ENCODE measurements at places on chromosomes 3 and 15.

GRCh38 chr15:69666921-69667811 is 214.5 kb downstream of the RPLP1 start:
- DNase-seq = peak; percentile 68

- no peak for DNase-seq
Measured at GRCh38 chr15:36953346-36953745, 147.0 kb downstream of the MEIS2 start.

DNA sequence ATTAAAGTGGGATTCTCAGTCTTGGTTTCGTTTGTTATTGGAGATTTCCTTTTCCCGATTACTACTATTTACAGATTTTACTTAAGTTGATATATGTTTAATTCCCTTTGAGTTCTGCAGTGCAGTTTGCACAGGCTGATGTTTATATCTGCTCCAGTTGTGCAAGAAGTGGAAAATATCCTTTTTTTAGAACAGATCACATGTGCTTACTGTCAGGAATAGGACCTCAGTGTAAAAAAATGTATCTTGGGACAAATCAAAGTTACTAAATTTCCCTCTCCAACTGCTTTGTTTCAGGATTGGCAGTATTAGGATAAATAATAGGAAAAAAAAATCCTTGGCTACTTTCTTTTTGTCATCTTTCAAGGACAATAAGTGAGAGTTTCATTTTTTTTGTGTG is 6.9 kb downstream of the MITF start:
- no peak for DNase-seq

- peak; percentile 68 for DNase-seq
Measured at GRCh38 chr3:176814285-176814684, 383.0 kb downstream of the TBL1XR1 start.

DNA sequence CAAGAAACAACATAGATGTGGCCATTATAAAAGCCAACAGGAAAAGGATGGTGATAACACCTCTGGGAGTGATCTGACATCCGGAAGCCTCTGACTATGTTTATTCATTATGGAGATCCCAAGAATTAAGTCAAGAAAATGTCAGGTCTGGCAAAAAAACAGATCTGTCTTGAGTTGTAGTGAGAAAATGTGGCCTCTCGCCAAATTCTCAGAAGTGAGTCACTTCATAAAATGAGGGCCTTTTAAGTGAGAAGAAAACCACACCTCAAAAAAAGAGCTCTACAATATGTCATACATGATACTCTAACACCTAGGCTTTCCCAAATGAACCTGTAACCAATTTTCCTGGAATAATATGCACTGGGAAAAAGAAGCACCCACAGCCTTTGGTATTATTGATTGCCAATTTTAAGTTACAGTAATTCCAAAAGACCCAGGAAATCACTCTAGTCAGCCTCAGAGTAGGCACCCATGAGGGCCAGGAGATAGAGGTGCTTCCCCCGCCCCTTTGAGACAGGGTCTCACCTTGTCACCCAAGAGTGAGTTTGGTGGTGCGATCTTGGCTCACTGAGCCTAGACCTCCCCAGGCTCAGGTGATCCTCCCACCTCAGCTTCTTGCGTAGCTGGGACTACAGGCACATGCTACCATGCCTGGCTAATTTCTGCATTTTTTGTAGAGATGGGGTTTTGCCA is 38.0 kb downstream of the CCR3 start:
- DNase-seq = no peak

GRCh38 chr3:117278424-117279190 is 569.0 kb downstream of the TUSC7 start:
- no peak for DNase-seq

DNA sequence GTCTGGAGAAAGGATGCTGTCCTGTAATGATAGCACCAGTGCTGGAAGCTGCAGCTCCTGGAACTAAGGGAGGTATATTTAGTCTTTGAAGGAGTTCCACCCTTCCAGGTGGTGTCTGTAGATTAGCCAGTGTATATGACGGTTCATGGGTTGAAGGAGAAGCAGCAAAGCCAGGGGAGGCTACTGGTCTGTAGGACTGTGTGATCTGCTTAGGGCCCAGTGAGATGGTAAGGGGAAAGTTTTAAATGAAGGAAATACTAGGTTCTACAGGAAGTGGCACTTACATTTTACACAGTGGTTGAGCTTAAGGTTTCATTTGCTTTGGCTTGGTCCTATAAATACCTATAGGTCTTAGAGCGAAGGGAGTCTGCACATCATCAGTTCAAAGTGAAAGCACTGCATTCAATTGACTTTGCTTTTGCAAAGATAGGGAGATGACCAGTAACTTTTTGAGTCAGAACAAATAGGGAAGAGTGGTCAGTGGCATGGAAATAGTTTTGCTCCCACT is 5.6 kb downstream of the SLC25A38 start:
- DNase-seq = no peak

GRCh38 chr3:166713787-166714186 is 666.3 kb downstream of the ZBBX start:
- DNase-seq = no peak

DNA sequence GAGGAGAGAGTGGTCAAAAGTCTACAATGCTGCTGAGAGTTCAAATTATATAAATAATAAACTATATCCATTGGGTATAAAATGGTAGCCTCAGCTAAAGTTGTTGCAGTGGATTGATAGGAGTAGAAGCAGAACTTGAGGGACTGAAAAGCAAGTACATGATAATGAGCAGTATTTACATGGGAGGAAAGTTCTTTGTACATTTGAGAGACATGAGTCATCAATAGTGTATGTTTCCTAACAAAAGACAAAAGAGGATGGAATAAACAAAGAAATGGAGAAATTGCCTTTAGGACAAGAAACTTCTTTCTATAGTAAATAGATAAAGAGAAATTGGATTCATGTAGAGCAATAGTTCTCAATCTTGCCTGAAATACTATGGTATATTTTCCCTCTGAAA is 110.0 kb upstream of the PLSCR5 start:
- no peak for DNase-seq

GRCh38 chr3:120642368-120642948 is 39.6 kb downstream of the HGD start:
- DNase-seq = no peak

DNA sequence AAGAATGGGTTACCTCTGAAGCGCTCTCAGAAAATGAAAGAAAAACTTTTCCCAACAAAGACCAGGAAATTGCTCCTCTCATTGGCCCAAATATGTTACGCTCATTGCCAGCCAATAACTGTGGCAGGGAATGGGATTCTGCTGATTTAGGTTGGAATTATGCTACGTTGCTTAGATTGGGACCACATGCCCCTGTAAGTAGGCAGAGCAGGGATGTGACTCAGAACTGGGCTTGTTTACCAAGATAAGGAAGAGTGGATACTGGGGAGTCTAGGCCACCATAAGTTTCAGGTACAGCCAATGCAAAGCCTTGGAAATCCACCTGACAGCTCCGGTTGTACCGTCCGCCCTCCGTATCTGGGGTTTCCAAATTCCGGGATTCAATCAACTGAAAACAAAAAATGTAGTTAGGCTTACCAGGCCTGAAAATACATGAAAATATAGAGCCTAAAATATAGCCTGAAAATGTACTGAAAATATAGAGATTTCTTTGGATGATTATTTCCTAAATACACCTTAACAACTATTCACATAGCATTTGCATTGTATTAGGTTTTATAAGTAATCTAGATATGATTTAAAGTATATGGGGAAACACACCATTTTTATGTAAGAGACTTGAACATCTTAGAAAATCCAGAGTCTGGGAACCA is 1.5 kb upstream of the TCF12 start:
- no peak for DNase-seq

DNA sequence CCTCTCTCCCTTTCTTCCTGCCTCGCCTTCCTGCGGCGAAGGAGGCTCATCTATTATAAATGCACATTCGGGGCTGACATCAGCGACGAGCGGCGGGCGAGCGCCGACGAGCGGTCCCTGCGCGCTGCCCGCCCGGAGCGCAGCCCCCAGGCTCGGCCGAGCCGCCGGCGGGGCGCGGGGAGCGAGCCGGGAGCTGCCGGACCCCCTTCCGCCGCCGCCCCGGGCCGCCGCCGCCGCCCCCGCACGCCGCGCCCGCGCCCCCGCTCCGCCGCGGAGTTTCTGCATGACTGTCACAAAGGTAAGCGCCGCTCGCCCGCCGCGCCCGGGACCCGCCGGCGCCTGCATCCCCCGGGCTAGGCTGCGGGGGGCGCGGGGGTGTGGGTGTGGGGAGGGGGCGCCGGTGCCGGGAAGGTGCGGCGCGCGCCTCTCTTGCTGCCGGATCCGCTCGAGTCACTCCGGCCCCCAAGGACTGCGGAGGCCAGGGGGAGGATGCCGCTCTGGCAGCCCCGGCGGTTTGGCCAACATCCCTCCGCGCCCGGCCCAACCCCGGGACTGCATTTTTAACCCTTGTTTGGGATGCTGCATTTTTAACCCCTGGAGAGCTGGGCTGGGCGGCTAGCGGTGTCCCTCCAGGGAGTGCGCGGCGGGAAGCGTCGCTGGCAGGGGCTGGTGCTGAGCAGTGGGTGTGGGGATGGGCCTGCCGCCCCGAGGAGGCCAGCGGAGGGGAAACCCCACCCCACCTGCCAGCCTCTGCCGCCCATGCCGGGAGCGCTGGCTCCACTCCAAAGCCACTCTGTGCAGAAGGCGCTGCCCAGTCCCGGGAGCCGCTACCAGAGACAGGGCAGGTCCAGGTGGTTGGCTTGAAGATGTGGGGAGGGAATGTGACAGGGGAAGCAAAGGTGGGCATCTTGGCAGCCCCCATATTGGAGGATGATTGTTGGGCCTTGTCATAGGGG is at the start of gene CORO2B:
CORO2B (plus strand) TSS at position 14 of the 956 bp plus-strand sequence; CDS start at position 284, 270 bp downstream.
- peak; percentile 77 for DNase-seq

DNA sequence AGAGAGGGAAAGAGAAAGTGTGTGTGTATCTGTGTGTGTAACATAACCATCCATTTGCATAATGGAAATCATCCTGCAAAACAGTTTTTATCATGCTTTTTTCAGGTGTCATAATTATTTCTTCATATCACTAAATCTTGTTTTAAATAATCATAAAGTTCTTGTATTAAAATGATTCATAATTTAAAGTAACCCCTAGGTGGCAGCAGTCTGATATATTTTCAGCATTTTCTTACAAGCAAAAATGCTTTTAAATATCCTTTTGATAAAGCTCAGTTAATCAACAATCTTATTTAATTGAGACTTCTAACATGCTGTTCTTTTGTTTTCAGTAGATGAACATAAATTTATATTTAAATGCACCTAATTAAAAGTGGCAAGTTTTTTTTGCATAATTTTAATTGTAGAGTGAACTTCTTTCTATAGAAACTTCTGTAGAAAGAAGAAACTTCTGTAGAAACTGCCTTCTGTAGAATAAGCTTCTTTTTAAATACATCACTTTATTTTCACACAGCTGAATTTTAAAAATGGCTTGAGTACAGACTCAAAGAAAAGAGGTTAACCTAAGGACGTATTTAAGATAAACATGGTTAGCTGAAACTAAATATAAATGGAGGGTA is 72.5 kb downstream of the OPA1 start:
- no peak for DNase-seq

GRCh38 chr3:169629895-169630294 is 33.6 kb downstream of the MECOM start:
- no peak for DNase-seq

DNA sequence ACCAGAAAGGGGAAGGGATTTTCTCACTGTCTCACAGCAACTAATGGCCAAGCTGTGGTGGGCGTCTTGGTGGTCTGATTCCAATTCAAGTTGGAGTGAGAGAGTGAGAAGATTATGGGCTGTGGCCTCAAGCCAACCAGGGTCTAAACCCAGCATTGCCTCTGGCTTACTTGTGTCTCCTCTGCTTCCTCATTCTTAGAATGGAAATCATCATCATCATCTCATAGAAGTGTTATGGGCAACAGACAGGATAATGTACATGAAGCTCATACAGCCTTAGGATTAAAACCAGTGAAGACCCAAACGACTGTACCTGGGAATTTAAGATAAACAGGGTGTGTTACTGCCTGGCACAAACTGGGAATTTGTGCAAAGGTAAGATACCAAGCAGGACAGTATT is 29.1 kb upstream of the IREB2 start:
- no peak for DNase-seq

DNA sequence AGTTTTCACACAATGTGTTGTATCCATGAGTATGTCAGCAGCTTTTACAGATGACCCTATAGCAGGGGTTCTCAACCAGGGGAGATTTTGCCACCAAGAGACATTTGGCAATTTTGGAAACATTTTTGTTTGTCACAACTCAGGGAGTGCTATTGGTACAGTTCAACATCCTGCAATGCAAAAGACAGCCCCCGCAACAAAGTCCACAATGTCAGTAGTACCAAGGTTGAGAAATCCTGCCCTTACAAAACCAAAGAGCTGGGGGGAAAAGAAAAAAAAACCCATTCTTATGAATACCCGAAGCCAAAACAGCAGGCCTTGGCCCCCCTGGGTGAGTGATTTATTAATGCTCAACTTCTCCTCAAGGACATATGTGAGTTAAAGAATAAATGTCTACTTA is 99.1 kb downstream of the LARS2 start:
- DNase-seq = no peak

GRCh38 chr3:75692061-75692460 is 27.9 kb downstream of the FRG2C start:
- no peak for DNase-seq

DNA sequence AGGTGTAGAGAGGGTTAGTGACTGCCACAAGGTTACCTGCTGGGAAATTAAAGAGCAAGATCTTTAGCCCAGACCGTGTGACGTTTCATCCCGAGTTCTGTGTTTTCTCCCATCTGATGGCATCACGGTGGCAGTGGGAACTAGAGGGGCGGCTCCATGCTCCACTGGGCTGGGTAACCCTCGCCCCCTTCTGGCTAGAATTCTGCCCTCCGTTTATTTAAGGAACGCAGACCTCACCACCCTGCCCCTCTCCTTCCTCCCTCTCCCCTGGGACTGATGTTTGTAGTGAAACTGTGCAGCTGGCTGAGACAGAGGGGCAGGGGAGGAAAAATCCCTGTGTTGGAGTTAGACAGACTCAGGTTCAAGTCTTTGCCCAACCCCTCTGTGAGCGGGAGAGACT is 65.6 kb downstream of the ITGA11 start:
- DNase-seq = no peak

DNA sequence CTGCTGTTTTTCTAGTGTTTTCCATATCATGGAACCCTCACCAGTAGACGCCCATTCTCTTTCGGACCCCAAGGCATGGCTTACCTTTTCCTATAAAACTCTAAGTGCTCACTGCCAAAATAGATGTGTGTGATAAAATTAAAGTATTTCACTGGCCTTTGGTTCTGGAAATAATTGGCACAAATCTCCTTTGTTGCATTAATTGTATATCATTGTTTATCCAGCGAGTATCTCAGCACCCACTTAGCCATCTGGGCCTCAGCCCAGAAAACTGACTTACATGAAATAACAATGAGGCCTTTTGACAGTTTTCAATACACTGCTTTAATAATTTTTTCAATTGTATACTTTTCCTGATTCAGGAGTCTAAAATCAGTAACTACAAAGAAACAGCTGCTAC is 105.1 kb downstream of the MECOM start:
- DNase-seq = no peak

DNA sequence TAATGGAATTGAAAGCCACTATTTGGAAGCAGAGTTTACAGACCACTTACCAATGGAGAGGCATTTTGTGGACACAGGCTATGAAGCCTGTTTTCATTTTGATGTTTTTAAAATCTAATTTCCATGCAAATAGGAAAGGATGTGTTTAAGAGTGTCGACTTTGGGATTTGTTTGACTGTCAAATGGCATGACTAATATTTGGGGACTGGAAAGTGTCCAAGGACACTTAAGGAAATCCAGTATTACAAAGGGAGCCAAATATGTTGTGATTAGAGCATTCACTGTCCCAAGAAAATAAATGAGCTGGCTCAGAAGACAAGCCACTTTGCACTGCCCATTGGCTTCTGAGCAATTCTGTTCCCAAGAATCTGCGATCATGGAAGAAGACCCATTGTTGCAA is 34.0 kb upstream of the SLC6A11 start:
- no peak for DNase-seq

Data from Right ventricle myocardium inferior (tissue), 1 donor.